ENCODE measurements at places on chromosomes 4 and X.
A peak's percentile ranks its signal among the peaks of the same experiment; 100 is the strongest.

DNA sequence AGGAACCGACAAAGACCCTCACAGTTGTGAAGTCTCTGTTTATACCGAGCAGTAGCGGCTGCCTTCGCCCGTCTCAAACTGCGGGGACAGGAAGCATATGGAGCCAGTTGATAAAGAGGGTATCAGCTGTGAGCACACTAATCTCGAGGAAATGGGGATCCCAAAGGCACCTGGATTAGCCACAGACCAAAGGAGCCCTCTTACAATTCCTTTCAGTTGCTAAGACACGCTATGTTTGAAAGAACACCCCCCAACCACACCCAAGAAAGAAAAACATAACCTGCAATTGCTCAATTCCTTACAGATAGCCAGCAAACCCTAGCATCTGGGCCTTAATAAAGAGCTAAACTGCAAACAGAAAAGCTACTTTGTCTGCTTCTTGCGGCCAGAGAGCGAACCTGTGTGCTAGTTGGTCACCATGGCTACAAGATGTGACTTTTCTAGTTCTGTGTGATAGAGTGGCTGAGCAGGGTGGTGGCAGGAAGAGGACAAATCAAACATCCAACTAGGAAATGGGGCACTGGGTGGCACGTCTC, 23.3 kb upstream of the CHRNA9 start:
- no peak for DNase-seq

GRCh38 chrX:7390441-7390840, 242.5 kb upstream of the PUDP start:
- no peak for DNase-seq

DNA sequence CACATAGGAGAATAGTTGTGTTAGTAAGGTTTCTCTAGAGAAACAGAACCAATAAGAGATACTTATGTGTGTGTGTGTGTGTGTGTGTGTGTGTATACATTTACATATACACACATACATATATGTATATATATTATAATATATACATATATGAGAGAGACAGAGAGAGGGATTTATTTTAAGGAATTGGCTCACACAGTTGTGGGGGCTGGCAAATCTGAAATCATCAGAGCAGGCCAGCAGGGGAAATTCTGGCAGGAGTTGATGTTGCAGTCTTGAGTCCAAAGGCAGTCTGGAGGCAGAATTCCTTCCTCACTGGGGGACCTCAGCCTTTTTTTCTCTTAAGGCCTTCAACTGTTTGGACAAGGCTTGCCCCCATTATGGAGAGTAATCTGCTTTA, 38.6 kb upstream of the NHS start:
- no peak for DNase-seq

- DNase-seq, result no peak
These were observed 89.6 kb downstream of the SORCS2 start for GRCh38 chr4:7281691-7282665.

GRCh38 chrX:1205681-1206611, 6.5 kb downstream of the CRLF2 start:
- DNase-seq, result peak; percentile 77

- no peak for DNase-seq
These were observed 75.5 kb upstream of the CLNK start for GRCh38 chr4:10760086-10760485.

DNA sequence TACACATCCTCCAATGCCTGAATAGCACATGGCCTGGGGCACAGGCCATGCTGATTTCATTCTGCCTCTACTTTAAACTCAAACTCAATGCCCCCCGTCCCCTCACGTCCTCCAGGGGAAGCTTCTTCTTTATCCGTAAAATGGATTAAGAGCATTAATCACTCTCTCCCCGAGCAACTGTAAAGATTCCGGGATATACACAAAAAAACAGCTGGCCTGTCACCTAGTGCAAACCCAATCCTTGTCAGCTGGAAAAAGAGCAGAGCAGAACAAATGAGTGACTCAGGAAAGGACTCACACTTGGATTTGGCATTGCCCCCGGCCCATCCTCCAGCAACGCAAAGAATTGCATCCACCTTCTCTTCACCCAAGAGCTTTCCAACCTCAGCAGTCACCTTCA, 7.8 kb downstream of the QDPR start:
- DNase-seq, result no peak

DNA sequence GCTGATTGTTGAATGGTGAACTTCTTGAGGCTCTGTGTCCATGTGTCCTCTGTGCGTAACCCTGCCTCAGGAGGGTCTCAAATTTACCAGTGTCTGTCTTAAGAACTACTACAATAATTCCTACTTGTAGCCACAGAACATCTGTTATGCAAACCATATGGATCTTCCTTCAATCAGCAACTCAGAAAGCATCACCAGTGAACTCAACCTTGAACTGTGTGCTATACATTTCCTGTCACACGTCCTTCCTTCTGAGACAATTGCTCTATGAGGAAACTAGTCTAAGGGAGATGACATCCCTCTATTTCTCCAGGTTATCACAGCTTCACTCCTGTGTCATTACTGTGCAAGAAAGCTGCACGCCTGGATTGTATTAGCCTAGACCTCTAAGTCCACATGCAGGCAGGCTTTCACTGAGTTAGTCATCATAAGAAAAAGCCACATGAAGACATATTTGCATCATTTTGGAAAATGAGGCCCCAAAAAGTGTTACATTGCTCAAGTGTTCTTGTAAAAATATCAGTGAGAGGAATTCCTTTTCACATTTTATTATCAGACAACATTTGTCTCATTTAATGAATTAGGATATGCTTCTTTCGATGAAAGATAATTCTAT, 157.8 kb downstream of the AFF2 start:
- no peak for DNase-seq

DNA sequence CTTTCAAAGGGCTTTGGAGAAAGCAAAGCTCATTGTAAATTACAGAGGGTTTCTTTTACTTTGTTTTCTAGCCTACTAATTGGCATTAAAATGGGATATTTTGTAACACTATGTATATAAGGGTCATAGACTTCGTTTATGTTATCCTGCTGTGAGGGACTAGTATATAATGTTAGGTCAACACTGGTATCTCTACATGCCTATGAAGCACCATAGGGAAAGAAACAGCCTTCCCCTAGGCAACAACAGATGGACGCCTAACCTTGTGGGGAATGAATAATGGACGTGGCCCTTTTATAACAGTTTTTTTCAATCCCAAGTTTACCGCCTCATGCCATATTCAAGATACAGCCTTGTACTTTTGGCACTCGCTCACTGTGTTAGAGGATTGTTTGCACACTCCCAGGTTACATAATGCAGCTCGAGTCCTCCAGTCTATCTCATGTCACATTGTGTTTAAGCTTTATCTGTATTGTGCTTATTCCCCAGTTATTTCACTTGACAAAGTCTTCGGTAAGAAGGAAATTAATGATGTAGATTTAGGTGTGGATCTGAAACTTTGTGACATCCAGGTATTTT, 711.0 kb downstream of the RPA4 start:
- DNase-seq, result no peak

DNA sequence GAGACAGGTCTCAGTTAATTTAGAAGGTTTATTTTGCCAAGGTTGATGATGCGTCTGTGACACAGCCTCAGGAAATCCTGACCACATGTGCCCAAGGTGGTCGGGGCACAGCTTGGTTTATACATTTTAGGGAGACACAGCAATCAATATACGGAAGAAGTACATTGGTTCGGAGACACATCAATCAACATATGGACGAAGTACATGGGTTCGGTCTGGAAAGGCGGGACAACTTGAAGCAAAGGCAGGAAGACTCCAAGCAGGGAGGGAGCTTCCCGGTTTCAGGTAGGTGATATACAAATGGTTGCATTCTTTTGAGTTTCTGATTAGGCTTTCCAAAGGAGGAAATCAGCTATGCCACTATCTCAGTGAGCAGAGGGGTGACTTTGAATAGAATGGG, 225.2 kb upstream of the ZFP42 start:
- no peak for DNase-seq

GRCh38 chrX:9320940-9321339, 143.9 kb upstream of the TBL1X start:
- DNase-seq, result no peak

DNA sequence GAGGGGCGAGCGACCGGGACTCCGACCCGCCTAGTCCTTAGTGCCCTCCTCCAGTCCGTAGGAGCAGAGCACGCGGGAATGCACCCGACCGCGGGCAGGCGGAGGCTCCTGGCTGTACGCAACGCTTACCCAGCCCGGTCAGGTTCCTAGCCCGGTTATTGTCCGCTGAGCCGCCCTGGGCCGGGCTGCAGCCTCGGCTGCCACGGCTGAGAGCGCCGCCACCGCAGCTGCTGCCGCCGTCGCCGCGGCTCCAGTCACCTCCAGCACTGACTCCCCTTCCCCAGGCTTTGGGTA, at the start of gene AMER1:
Gene AMER1, minus strand, starts transcription at position 268 of the 294 bp plus-strand sequence. CDS start 12,422 bp downstream, outside the sequence.
- DNase-seq, result no peak

- no peak for DNase-seq
These were observed 75.3 kb downstream of the PPARGC1A start for GRCh38 chr4:23814587-23814986.

- no peak for DNase-seq
These were observed 185.1 kb downstream of the NPNT start for GRCh38 chr4:106080376-106080775.

DNA sequence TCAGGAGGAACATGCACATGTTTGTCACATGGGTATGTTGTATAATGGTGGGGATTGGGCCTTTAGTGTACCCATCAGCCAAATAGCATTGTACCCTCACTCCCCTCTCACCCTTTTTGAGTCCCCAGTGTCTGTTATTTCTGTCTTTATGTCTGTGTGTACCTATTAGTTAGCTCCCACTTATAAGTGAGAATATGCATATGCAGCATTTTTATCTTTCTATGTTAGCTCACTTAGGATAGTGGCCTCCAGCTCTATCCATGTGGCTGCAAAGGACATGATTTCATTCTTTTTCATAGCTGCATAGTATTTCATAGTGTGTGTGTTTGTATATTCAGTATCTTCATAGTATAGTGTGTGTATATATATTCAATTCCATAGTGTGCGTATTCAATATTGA, 64.6 kb downstream of the DCLK2 start:
- no peak for DNase-seq

DNA sequence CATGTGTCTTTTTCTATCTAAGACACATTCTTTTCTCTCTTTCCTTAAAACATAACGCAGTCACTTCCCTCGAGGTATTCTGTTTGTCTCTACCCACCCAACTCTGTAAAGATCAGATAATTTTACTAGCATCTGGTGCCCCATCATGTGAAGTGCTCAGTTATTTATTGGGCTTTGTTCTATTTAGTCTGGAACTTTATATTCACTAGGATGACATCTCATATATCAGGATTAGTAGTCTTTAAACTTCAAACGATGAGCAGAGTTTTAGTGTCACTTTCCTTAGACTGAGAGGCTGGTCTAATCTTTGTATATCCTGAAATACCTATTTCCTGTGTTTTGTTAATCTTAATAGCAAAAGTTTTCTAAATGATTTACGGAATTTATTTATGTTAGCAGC, 445.5 kb upstream of the NDST3 start:
- no peak for DNase-seq

DNA sequence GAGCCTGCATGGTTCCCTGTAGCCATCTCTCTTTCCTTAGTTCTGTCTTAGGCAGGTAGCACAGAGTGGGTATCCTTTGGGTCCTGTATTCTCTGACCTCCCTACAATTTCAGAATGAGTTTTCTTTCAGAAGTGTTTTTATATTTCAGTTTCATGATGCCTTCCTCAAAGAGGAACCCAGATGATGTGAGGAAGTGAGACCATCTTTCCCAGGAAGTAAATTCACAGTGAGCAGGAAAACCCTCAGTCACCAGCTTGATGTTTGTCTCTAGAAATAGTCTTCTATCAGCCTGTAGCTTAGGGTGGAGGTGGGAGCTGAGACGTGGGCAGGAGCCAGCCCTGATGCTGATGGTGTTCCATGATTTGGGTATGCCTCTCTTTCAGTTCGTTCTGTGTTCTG, 16.9 kb downstream of the PLAC1 start:
- DNase-seq, result no peak

GRCh38 chrX:36160081-36160480, 240.5 kb downstream of the CFAP47 start:
- no peak for DNase-seq

- DNase-seq, result no peak
These were observed 34.1 kb downstream of the EXOC1 start for GRCh38 chr4:55887594-55887993.

GRCh38 chrX:12891171-12891570, 15.2 kb upstream of the TLR8 start:
- DNase-seq, result peak; percentile 21

DNA sequence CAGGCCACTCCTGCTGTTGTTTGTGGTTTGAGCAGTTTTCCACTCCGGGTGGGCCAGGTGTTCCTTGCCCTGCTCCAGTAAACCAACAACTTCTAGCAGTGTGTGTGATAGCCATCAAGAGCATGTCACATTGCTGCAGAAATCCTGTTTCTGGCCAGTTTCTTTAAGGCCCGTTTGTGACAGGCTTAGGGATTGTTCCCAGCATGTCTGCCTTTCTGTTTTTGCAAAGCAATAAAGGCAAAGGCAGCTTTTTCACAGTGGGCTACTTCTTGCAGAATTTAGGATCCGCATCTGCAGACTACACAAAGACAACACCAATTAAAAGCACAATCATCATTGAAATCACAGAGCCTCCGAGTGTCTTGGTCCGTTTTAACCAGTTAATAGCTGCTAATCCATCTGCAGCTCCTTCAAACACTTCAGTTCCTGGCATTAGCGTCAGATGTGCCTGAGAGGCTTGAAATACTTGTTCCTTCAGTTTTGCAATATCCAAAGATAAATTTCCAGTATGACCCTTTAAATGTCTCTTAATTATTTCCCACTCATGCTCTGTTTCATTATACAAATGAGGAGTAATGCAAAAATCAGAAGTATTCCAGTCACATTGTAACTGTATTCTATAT, 65.1 kb downstream of the ADAM29 start:
- no peak for DNase-seq

DNA sequence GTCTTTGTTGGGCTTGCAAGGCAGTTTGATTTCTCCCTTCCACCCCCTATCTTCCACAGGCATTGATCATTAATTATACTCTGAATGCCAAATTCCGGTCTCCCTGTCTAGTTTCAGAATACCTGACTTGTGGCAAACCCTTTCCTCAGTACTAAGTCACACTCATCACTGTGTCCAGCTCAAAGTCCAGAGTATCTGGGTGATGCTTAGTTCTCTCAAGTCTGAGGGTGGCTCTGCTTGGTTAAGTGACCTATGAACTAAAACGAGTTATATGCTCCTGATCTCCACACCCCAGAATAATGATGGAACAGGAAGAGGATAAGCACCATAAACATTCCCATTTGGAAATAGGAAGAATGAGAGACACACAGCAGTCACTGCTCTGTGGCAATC, 6.5 kb downstream of the SMIM9 start:
- DNase-seq, result no peak

GRCh38 chrX:15245896-15246295, 24.0 kb downstream of the ASB9 start:
- no peak for DNase-seq

- DNase-seq, result no peak
These were observed 21.6 kb downstream of the TSPAN6 start for GRCh38 chrX:100615005-100615404.

GRCh38 chr4:2850966-2851798, 7.5 kb downstream of the ADD1 start:
- no peak for DNase-seq

- DNase-seq, result peak; percentile 51
These were observed at the start of gene CLIC2 for GRCh38 chrX:155334486-155335336. CLIC2 (minus strand) TSS chrX:155334614; CDS start chrX:155334427, 187 bp downstream.

Data from CD14-positive monocyte (primary cell).